ENCODE measurements at places on chromosomes 1 and 21.

GRCh38 chr1:239778208-239778813 is 313.4 kb upstream of the FMN2 start:
- DNase-seq = no peak

GRCh38 chr1:58152697-58153096 is 393.8 kb downstream of the OMA1 start:
- no peak for DNase-seq

DNA sequence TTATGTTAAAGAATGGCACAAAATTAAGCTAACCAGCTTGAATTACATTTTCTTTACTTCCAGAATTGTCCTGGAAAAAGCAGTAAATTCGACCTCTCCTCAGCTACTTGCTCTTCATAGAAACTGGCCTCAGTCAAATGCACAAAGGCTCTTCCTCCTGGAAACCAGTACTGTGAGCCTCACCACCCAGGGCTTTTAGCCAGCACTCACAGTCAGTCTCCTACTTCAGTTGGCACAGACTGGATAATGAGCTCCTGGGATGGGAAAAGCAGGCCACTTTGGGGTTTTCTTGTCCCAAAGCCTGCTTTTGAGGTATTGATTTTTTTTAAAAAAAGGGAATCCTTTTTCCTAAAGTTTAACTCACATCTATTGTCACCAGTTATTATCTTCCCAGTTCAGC is 40.4 kb downstream of the SCYL3 start:
- no peak for DNase-seq

DNA sequence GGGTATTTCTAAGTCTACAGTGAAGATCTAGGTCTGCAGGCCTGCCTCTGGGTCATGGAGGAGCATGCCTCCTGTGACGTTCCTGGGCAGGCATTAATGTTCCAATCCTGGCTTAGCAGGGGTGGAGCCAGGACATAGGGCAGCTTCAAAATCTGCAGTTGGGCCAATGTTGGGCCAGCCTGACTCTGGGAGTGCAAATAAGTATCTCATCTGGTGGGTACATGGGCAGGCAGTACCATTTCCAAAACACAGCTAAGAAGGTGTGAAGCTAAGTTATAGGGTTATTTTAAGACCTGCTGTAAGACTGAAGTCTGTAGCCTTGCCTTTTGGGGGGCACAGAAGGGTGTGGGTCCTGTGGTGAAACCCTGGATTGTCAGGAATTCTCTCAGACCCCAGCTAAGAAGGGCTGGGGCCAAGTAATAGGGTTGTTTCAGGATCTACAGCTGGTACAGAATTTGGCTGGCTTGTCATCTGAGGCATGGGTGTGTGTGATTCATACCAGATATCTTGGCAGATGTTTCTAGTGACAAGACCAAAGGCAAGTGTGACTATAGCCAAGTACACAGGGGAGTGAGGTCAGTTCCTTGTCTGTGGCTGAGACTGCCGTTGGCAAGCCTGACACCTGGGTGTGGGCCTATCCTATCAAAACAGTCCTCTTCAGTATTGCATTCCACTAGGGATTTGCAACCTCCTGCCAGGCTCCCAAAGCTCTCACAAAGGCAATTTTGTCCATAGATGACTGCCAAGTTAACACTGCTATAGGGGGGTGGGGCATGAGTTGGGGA is 468.7 kb upstream of the B3GALT2 start:
- no peak for DNase-seq

GRCh38 chr1:107776900-107777663 is 187.9 kb downstream of the VAV3 start:
- no peak for DNase-seq

Measured in activated T-helper 1 cell treated with anti-CD3 and anti-CD28 coated beads, Interleukin-2, amount 50 U/mL, for 16 hours (primary cell).